ENCODE measurements at places on chromosomes 11 and 22. TPM values are rescaled to one million over a fixed set of nuclear protein-coding genes. Genes with fewer than 3 reads are reported as not detected.

Gene OR10D3
- total RNA-seq: not detected

Gene TBX10
- 0.14 TPM for total RNA-seq

DNA sequence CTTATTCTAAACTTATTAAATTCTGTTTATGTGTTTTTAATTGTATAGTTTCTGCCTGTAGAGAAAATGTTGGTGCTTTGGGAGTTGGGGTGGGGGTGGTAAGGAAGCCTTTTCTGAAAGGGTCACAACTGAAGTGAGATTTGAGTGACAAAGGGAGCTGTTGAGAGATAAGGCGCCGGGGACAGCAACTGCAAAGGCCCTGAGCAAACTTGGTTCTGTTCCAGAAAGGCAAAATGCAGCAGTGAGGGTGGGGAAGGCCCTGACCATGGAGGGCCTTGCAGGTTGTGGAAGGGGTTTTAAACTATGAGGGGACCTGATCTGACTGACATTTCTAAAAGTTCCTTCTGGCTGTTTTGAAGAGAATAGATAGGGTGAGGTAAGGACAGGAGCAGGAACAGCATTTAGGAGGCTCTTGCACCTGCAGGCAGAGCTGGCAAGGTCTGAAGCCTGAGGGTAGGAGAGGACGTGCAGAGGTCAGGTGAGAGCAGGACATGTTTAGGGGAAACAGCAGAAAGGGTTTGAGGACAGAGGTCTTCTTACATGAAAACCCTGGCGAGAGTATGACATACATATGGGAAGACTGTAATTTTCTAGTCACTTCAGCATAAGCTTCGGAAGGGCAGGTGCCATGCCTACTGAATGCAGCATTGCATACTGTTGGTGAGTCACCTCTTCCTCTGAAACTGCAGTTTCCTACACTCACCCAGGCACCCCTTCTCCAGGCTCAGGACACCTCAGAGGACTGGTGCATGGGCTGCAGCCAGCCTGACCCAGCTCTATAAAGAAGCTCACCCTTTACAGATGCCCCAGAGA is 190.7 kb downstream of the SNX19 start:
- no peak for DNase-seq

GRCh38 chr11:78027759-78028158 is 4.7 kb upstream of the KCTD14 start:
- no peak for DNase-seq

GRCh38 chr22:49303061-49303735 is 524.5 kb downstream of the BRD1 start:
- DNase-seq: no peak

All from left ventricle myocardium inferior (tissue), 1 donor.